ENCODE measurements at places on chromosomes 11 and 22.

GRCh38 chr22:43821606-43822425 lies 9.7 kb upstream of the EFCAB6 start:
- DNase-seq, result no peak

DNA sequence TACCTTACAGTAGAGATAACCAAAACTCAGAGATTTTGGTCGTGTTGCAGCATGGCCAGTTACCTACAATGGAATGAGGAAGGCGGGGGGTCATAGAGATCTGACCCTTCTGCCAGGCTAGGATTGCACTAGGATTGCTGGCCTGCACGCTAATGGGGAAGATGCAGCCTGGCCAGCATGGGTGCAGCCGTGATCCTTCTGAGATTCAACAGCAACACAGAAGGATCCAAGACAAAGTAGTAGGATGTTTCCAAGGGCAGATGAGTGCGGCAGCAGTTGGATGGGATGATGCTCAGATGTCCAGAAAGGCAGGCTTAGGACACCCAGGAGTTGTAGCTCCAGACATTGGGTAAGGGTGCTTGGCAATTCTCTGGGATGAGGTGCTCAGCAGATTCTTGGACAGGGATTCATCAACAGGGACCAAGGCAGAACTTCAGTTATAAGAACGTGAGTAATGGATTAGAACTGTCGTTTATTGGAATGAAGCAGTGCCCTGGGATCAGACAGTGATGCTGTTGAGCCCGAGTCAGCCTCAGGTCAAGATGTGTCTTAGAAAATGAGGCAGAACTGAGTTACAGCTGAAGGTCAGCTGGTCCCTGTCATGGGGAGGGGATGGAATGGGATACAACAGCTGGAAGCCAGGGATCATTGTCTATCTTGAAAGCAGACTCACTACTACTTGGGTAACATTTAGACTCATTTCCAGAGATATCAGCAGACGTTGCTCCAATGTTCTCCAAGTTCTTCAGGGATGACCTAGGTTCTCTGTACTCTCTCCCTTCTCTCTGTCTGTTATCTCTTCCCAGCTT lies 71.0 kb downstream of the PARVA start:
- no peak for DNase-seq

- no peak for DNase-seq
These were observed 14.0 kb downstream of the LRFN4 start for GRCh38 chr11:66870616-66871520.

- no peak for DNase-seq
These were observed 40.9 kb downstream of the DGCR2 start for GRCh38 chr22:19081351-19081750.

Data from NB4 (cell line).